Tongue (tissue), 3 donors: ENCODE measurements at places on chromosomes 1 and 21. TPM values are rescaled to one million over a fixed set of nuclear protein-coding genes. Genes with fewer than 3 reads are reported as not detected.

- no peak for DNase-seq
Observed at GRCh38 chr1:98881901-98882300, 122.8 kb downstream of the PLPPR5 start.

DNA sequence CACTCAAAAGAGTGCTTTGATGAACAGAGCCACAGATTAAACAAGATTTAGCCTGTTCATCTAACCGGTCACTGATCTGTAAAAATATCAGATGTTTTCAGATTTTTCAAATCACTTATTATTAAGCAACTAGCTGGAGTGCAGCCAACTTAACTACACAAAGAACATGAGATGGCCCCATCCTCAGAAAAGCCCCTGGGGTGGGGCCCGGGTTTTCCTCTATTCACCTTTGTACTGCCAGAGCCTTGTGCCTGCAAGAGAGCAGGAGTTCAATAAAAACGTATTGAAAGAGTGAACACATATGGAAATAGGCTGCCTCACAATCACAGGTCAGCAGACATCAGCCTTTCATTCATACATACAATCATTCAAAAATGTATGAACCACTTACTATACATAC, 516.1 kb downstream of the OMA1 start:
- DNase-seq: no peak

Gene SPATA1
- 1.1 TPM for total RNA-seq

GRCh38 chr1:90122654-90123340, 127.9 kb downstream of the ZNF326 start:
- DNase-seq: no peak

- no peak for DNase-seq
Observed at GRCh38 chr1:241482761-241483250, 36.7 kb downstream of the FH start.

Gene MYOG
- total RNA-seq: 256 TPM

DNA sequence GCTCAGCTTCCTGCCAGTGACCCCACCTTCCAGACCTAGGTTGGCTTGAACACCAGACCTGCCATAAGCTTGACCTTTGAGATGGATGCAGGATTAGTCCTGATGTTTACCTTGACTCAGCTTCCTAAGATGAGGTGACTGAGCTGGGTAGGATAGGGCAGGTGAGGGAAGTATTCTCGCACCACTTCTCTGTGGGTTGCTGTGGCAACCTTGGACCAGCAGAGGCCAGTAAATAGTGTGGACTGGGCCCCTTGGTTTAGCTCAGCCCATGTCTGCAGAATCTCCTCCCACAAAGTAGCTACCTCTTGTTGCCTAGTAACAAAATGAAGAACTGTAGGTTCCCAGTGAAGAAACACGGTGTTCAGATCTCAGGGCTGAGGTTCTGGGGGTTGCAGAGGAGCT, 8.4 kb downstream of the RPS6KA1 start:
- no peak for DNase-seq

DNA sequence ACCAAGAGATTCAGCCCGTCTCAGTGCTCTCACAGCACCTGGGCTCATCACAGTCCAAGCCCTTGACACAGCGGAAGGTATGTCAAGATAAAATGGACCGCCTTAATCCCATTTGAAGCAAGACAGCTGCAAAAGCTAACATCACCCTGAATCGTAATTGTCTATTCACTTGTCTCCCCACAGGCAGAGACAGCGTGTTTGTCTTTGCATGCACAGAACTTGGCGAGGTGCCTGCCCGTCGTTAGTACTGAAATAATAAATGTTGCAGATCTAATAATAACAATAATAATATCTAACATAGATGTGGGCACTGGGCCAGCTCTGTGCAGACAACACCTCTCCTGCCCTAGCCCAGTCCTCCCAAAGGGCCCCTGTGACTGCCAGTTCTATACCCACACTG, 271.7 kb downstream of the NPHP4 start:
- DNase-seq: peak; percentile 38

Gene RNU1-3
- under 0.01 TPM for total RNA-seq

DNA sequence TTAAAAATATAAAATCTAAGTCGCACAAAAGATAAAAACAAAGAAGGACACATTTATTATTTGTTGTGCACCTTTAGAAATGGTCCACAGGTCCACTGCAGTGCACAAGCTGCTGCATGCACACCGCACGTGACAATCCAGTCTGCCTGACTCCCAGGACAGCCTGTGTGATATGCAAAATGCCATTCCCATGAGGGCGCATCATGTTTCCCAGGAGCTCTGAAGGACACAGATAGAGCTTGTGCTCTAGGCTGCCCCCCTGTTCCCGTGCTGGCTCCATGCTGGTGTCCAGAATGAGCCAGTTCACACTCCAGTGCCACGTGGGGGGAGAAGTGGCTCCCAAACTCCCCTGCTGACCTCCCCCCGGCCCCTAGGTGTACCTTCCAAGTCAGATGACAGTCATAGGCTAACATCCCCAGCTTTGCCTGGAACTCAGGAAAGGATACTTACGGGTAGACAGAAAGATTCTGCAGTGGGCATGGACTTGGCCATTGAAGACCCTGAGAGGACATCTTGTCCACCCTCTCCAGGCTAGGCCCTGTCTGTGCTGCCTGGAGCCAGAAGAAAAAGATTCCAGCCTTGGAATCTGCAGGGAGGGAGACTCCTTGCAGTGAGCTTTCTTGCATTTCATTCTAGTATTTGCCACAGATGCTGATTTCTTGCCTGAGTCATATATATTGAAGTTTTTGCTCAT, 26.3 kb downstream of the RAB7B start:
- DNase-seq: peak; percentile 55

DNA sequence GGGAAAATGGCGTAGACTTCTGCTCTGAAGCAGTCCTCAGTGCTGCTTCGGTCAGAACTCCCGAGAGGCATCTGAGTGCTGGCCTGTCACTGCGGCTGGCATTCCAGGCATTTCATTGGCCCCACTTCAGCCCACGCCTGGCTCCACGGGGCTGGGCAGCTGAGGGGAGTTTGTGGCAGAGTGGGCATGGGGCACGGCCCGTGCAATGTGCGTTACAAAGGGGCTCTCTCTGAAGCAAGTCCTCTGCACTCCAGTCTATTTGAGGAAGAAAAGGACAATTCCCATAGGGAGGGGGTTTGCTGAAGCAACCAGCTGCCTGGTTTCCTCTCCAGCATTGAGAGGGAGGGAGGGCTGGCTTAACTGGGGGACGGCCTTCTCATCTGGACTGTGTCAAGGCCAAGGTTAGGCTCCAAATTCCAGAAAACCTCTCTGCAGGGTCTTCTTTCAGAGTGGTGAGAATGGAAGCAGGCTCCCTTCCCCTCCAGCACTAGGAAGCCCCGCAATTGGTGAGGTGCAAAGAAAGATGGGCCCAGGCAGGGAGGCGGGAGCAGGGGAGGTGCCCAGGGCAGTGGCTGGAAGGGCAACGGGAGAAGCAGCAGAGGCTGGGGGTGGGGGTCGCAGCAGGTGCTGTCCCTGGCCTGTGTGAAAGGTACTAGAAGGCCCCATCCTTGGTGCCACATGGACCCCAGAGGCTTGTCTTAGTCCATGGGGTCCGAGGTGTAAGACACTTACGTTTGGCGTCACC, 21.1 kb upstream of the GPR157 start:
- DNase-seq: peak; percentile 49

Gene TMPRSS2
- total RNA-seq: 6.1 TPM
